ENCODE measurements at places on chromosomes 16 and 17.

DNA sequence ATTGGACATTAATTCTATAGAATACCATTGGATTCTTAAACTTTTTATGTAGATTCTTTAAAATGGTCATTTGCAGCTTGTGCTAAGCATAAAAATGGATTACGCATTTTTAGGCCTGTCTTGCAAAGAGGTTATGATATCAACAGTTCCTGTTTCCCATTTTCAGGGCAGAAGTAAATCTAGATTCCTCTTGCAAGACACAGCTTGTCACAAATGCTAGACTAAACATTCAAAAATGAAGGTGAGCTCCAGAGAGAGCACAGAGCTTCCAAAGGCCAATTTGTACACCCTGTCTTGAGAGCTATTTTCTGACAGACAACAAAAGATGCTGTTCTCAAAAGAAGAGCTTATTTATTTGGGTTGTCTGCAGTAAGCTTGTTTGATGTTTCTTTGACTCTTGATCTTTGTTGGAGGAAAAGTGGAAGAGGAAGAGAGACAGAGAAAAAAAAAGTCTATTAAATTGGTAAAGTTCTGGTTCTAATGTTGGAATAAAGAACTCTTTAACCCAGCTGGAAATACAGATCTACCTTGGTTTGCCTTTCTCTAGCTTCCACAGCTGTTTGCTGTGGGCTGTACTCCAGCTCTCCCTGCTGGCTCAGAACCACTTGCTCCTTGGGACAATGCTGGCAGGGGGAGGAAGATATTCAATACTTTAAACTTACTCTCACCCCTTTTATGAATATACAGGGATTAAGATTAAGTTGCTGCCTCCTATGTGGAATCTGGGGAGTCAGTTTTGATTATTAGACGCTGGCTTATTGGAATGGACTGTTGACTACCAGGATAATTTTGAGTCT is 651.8 kb downstream of the CDH11 start:
- DNase-seq = no peak

GRCh38 chr16:17358846-17359245 is 111.9 kb downstream of the XYLT1 start:
- no peak for DNase-seq

DNA sequence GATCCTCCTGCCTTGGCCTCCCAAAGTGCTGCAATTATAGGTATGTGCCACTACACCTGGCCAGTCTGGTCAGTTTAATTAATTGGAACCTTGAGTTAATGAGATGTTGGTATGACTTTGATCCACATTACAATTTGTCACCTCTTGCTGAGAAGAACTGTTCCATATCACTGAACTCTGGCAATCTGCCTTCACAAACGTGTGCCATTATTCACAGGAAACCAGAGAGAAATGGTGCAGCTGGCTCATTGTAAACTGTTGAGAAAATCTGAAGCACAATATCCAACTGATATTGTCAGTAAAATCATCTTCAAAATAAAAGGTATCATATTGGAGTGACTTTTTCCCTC is 39.3 kb upstream of the YPEL2 start:
- DNase-seq = no peak

- DNase-seq = no peak
Observed at GRCh38 chr17:76009969-76010661, 9.5 kb downstream of the CDK3 start.

- DNase-seq = no peak
Observed at GRCh38 chr16:48110982-48111381, 44.8 kb downstream of the ABCC12 start.

- no peak for DNase-seq
Observed at GRCh38 chr17:62637809-62638208, 10.3 kb downstream of the MRC2 start.

GRCh38 chr17:40622509-40622928 is 25.1 kb downstream of the SMARCE1 start:
- DNase-seq = no peak
